Neuronal stem cell (in vitro differentiated cells): ENCODE measurements at places on chromosomes 2 and 18.

GRCh38 chr2:150535176-150535575 is 47.7 kb upstream of the RND3 start:
- no peak for DNase-seq

- DNase-seq: no peak
Observed at GRCh38 chr2:1091895-1092585, 141.4 kb downstream of the SNTG2 start.

DNA sequence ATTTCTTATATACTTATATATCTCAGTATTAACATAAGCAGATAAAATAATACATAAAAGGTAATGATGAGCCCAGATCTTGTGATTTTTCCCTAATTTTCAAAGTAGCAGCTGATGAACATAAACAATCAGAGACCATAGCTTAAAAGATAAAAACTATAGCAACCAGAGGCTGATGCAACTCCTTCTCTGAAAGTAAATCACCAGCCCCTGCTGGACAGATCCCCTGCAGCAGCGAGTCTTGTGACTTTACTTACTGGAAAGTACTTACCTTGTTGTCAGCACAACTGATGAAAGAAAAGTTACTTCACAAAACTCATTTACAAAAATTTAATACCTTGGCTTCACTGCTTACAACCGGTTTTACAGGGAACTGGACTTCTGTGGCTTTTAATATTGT is 67.3 kb downstream of the GORASP2 start:
- DNase-seq: no peak

GRCh38 chr18:53689886-53690285 is 534.6 kb downstream of the MBD2 start:
- no peak for DNase-seq

DNA sequence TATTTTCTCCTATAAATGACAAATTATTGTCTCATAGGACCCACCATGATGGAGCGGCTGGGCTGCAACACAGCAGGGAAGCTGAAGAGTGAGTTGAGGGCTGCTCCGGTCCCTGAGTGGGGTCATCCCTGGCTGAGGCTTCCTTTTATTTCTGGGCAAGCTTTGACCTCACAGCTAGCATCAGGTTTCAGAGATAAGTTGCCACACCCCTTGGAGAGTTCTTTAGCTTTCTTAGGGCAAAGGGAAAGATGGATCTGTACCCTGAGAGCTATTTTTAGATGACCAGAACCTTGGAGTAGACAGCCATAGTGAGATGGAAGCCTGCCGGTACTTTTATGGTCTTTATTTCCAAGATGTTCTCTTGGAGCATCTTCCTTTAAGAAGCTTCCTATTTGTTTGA is 11.5 kb downstream of the MYL1 start:
- no peak for DNase-seq

- DNase-seq: peak; percentile 5
Observed at GRCh38 chr2:65161551-65162100, 31.7 kb upstream of the RAB1A start.

DNA sequence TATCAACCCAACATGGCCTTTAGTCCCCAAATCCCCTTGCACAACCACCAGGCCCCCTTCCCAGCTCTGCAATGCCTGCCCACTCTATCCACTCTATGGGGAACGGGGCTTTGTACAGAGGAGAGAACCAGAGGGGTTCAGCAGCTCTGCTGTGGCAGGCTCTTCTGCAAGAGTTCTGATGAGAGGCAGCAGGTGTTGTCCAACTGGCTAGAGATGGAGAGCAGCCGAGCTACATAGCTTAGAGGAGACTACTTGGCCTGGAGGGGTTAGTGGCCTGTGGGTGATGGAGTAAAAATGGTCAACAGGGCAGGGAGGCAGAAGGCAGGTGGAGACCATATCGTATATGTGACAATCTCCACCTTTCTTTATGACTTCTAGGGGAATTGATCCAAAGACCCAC is 103.0 kb downstream of the QPCT start:
- DNase-seq: no peak

GRCh38 chr18:2970772-2971659 is 41.9 kb downstream of the LPIN2 start:
- no peak for DNase-seq

DNA sequence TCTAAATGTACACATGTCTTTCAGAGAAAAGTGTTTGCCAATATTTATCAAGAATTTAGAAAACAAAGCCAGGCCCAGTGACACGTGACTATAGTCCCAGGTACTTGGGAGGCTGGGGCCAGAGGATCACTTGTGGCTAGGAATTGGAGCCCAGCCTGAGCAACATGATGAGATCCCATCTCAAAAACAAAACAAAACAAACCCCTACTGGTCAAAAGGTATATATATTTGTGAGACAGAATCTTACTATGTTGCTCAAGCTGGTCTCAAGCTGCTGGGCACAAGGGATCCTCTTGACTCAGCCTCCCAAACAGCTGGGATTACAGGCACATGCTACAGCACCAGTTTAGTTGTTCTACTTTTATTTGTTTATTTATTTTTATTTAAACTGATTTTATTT is 79.2 kb downstream of the ZDBF2 start:
- no peak for DNase-seq

- DNase-seq: no peak
Observed at GRCh38 chr2:32453242-32454062, 96.6 kb downstream of the BIRC6 start.

DNA sequence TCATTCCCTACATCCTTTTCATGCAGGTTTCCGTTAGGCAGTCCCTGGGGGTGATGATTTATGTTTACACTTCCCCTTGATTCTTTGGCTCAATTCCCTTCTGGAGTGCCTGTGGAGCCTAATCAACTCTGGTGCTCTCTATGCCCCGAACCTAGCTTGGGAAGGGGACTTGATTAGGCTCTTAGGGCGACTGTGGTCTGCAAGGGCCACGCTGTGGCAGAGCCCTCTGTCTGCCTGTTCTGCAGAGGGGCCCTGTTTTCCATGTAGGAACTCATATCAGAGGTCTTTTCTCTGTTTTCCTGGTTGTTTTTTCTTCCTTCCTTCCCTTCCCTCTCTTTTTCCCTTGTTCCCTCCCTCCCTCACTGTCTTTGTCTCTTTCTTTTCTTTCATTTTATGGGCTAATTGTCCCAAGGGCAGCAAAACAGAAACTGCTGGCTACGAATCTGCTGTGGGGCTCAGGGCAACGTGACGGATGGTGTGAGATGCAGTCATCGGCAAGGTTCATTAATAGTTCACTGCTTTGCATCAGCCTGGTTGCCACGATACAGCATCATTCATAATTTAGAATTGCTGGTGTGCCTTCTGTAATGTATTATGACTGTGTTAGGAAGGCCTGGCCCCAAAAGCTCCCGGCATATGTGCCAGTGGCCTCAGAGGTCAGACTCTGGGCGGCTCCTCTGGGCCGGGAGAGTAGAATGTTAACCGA is 134.5 kb downstream of the NAPG start:
- DNase-seq: no peak

DNA sequence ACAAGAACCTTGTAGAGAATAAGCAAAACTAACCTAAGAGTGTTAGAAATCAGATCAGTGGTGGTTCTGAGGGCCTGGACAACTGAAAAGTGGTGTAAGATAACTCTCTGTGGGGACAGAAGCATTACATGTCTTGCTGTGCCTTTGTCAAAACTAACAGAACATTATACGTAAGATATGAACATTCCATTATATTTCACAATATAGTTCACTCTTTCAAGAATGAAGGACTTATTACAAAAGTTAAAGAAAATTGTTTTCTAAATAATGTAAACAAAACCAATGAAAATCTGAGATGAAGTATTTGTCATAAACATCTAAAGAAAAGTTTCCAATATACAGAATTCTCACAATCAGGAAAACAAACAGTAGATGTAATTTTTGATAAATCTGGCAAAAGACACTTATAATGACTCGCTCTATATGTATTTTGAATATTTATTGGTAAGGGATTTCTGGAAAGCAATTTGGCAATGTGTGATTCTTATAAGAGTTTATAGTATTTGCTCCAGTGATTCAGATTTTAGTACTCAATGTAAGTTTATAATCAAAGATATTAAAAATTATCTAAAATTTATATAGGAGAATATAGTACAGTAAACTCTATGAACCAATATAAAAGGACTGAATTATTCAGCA is 258.4 kb downstream of the CD226 start:
- DNase-seq: no peak

GRCh38 chr2:100018341-100019193 is 123.8 kb downstream of the AFF3 start:
- no peak for DNase-seq

GRCh38 chr2:43068631-43069517 is 157.5 kb downstream of the ZFP36L2 start:
- DNase-seq: no peak

- no peak for DNase-seq
Observed at GRCh38 chr18:37421341-37422077, 144.1 kb downstream of the CELF4 start.

DNA sequence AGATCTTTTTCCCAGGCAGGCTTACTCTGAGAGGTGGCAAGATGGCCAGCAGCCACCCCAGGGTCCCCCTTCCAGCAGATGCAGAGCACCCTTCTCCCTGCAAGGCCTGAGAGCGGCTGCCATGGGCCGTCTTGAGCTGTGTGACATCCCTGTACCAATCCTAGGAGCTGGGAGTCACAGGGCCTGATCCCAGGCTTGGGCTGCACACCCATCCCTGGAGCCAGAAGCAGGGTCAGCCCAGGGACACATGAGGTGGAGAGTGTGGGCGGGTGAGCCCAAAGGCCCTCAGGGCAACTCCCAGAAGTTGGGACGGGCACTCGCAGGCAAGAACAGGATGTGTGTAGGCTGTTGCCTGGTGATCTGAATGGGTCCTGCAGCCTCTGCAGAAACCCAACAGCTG is 40.5 kb downstream of the CROCC2 start:
- DNase-seq: no peak

DNA sequence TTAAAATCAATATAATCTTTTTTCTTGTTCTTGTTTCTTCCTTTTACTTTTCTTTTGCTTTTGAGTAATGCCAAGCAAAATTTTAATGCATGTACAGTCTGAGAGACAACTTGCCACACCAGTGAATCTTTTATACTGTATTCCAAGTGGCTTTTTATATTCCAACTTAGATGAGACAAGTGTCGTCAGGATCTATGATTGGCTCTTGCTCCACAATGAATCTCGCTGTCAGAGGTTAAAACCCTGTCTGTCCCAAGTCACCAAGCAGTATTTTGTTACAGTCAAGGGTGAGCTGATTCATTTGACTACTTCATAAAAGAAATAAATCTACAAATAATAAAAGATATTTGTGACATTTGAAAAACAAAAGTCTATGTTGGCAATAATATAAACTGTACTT is at the start of gene MSTN:
Gene MSTN, minus strand, starts transcription at position 129 of the 400 bp plus-strand sequence. CDS start 133 bp downstream, outside the sequence.
- no peak for DNase-seq

DNA sequence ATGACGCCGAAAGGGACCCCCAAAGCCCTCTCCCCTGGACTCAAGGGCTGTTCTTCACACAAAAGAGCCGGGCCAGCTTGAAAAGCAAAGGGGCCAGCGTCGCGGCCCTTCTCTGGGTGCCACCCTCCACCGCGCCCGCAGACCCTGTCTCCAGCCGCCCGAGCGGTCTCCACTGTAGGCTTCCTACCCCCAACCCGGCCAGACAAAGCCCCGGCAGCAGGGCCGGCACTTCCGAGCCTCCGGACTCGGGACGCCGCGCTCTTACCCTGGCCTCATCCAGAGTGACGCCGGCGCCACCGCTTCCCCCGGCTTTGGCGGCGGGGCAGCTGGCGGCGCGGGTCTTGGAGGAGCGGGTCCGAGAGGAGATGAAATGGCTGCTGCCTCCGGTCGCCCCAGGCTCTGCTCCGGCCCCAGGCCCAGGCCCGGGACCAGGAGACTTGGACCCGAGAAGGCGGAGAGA is 603 bp downstream of the ATAD2B start:
- DNase-seq: peak; percentile 47
